ENCODE measurements at places on chromosomes 13 and 19.
A peak's percentile ranks its signal among the peaks of the same experiment; 100 is the strongest.

GRCh38 chr13:43072394-43072793, 49.0 kb downstream of the DNAJC15 start:
- DNase-seq = no peak

GRCh38 chr13:36438594-36439483, 6.5 kb downstream of the CCNA1 start:
- no peak for DNase-seq

GRCh38 chr13:102177431-102177830, 224.4 kb downstream of the FGF14 start:
- no peak for DNase-seq

DNA sequence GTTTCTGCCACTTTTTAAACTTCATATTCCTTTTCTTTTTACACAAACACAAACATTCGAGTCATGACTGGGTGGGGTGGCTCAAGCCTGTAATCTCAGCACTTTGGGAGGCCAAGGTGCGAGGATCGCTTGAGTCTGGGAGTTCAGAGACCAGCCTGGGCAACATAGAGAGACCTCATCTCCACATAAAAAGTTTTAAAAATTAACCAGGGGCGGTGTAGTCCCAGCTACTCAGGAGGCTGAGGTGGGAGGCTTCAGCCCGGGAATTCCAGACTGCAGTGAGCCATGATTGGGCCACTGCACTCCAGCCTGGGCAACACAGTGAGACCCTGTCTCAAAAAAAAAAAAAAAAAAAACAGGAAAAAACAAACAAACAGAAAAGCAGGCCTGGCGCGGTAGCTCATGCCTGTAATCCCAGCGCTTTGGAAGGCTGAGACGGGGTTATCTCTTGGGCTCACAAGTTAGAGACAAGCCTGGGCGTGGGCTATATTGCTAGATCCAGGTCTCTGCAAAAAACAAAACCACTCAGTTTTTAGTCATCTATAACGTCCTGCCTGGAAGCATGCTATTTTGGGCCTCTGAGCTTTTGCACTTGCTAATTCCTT, 583 bp upstream of the BAX start:
- DNase-seq = no peak

GRCh38 chr13:79645569-79645968, 164.6 kb downstream of the NDFIP2 start:
- DNase-seq = peak; percentile 43

DNA sequence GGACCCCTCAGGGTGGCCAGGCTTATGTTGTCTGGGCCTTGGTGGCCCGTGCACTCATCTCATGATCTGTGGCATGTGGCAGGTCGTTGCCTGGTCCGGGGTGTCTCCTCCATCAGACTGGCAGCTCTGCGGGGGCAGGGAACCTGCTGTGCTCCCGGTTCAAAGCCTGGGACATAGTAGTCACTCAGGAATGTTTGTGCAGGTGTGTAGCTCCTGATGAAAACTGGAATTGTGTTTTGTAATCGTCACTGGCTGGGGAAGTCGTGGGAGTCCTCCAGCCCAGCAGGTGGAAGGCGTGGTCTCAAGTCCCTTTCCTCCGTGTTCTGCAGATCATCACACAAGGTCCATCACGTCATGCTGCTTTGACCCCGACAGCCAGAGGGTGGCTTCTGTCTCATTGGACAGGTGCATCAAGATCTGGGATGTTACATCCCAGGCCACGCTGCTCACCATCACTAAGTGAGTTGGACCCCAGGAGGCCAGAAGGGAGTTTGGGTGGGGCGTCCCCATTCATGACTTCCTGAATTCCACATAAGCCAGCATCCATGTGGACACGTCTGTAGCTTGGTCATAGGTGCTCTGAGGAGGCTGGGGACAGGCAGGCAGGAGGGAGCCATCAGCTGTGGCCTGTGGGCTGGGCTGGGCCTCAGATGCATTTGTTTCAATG, 19.1 kb downstream of the WDR88 start:
- no peak for DNase-seq

DNA sequence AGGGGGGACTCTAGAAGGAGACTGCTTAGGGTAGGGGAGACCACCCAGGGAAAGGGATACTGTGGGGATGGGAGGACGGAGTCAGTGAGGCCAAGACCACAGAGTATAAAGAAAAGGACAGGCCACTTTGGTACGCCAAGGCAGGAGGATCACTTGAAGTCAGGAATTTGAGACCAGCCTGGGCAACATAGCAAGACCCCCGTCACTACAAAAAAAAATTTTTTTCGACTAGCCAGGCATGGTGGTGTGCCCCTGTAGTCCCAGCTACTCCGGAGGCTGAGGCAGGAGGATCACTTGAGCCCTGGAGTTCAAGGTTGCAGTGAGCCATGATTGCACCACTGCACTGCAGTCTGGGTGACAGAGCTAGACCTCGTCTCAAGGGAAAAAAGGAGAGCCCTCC, 6.6 kb downstream of the IFNL3 start:
- no peak for DNase-seq

DNA sequence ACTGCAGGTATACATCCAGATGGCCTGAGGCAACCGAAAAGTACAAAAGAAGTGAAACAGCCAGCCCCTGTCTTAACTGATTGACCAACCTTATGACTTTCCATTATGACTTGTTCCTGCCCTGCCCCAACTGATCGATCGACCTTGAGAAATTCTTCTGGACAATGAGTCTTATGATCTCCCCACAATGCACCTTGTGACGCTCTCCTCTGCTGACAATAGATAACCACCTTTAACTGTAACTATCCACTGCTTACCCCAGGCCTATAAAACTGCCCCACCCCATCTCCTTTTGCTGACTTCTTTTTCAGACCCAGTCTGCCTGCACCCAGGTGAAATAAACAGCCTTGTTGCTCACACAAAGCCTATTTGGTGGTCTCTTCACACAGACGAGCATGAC, 11.2 kb downstream of the ZNF83 start:
- no peak for DNase-seq

DNA sequence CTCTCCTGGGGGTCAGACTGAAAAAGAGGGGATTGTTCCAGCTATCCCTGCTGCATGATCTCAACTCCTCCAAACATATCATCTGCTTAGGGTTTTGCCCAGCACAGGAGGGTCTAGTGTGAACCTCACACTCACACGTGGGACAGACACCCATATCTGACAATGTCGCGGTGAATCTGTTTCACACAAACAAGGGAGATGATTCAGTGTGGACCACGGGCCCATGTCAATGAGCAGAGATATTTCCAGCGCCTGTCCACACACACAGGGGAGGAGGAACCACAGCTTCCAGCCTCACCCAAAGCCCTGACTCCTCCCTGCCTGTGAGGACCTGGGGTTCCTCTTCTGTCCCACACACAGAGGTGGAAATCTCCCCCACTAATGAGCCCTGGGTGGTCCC, 29.6 kb upstream of the KIR3DL3 start:
- DNase-seq = no peak

DNA sequence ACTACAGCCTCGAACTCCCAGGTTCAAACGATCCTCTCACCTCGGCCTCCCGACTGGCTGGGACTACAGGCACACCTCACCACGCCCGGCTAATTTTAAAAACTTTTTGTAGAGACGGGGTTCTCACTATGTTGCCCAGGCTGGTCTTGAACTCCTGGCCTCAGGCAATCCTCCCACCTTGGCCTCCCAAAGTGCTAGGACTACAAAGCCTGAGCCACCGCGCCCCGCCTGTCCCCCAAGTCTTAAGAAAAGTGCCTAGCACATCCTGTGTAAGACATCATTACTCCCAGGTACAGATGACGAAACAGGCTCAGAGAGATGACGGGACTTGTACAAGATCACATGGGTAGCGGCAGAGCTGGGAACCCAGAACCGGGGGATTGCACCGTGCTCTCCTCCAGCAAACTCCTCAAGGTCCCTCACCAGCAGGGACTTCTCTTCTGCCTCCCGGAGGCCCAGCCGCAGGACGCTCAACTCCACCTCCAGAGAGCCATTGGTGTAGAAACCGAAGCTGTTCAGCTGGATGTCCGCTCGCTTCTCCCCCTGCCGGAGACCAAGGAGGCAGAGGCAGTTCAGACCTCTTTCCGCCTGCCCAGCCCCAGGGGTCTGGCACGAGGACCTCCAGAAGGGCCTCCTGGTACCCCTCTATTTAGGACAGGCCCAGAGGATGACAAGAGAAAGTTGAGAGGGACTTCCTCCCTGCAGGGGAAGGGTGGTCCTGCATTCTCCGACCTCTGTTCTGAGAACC, 1.0 kb downstream of the GPR108 start:
- DNase-seq = peak; percentile 13

All from NCI-H1436 treated with DMSO at 0.1 percent for 48 hours (cell line).